ENCODE measurements at places on chromosomes 2 and 18. TPM values are rescaled to one million over a fixed set of nuclear protein-coding genes. Genes with fewer than 3 reads are reported as not detected.

GRCh38 chr2:174574657-174575056 is 22.9 kb downstream of the WIPF1 start:
- peak; percentile 79 for DNase-seq

The UGT1A4 gene
- 0.60 TPM for polyA plus RNA-seq

- no peak for DNase-seq
Measured at GRCh38 chr2:238851761-238852160, 3.9 kb downstream of the TWIST2 start.

GRCh38 chr2:241111440-241111805 is 9.3 kb upstream of the MTERF4 start:
- DNase-seq = peak; percentile 38

- peak; percentile 64 for DNase-seq
Measured at GRCh38 chr2:128362889-128363228, 44.2 kb upstream of the HS6ST1 start.

GRCh38 chr2:201715459-201715858 is 17.0 kb upstream of the MPP4 start:
- DNase-seq = no peak

DNA sequence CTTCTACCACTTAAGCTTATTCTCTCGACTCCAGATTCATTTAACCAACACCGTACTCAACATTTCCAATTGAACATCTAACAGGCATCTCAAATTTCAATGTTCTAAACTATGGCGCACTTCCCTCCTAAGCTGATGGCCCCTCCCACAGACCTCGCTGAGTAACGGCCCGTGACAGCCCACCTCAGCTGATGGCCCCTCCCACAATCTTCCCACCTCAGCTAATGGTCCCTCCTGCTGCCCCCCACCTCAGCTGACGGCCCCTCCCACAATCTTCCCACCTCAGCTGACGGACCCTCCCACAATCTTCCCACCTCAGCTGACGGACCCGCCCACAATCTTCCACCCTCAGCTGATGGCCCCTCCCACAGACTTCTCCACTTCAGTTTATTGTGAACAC is 57.1 kb upstream of the TSPYL6 start:
- DNase-seq = no peak

The GNAL gene
- 0.46 TPM for polyA plus RNA-seq

The PRKAG3 gene
- not detected for polyA plus RNA-seq

- no peak for DNase-seq
Measured at GRCh38 chr2:196170213-196170605, 1.2 kb downstream of the STK17B start.

DNA sequence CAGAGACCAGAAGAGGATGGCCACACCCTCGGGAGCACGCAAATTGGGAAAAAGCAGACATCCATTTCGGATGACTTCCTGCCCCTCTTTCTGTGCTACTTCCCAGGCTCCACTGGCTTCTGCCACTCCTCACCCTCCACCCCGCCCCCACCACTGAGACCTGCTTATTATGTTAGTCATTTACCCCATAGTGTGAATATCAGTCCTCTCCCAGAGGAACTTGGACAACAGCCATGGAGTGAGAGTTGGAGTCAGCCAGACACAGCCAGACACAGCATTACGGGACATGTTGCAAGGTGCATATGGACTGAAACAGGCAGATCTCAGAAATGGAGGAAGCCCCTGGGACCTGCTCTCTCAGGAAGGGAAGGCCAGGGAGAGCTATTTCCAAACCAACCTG is 51.8 kb downstream of the CTIF start:
- no peak for DNase-seq

The FEV gene
- polyA plus RNA-seq = 0.77 TPM

The CCDC148 gene
- not detected for polyA plus RNA-seq
